Activated CD4-positive, alpha-beta T cell treated with anti-CD3 and anti-CD28 coated beads for 4 hours (primary cell): ENCODE measurements at places on chromosomes 3 and 15.

- DNase-seq, result no peak
These were observed 58.5 kb upstream of the SLC24A5 start for GRCh38 chr15:48062148-48062872.

GRCh38 chr15:49645941-49646340, 25.1 kb downstream of the DTWD1 start:
- DNase-seq, result no peak

- DNase-seq, result no peak
These were observed 171.1 kb downstream of the PDZRN3 start for GRCh38 chr3:73453666-73454065.

GRCh38 chr15:101237251-101237650, 14.6 kb downstream of the CHSY1 start:
- no peak for DNase-seq

DNA sequence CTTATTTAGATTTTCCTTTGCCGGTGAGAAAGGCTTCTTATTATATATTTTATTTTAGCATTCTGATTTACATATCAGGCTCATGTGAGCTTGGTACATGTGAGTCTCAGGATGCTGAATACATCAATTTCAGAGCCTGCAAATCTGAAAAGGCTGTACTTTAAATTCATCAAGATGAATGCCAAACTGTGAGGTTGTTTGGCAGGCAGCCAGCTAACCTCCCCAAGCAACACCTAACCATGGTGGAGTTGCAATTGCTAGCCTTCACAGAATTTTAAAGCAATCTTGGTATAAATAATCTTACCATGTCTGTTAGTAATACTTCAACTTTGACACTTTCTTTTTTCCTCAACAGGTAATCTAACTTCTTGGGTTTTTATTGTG, 252.5 kb downstream of the CDIN1 start:
- DNase-seq, result no peak

- DNase-seq, result no peak
These were observed 221.3 kb upstream of the GAP43 start for GRCh38 chr3:115401851-115402501.

DNA sequence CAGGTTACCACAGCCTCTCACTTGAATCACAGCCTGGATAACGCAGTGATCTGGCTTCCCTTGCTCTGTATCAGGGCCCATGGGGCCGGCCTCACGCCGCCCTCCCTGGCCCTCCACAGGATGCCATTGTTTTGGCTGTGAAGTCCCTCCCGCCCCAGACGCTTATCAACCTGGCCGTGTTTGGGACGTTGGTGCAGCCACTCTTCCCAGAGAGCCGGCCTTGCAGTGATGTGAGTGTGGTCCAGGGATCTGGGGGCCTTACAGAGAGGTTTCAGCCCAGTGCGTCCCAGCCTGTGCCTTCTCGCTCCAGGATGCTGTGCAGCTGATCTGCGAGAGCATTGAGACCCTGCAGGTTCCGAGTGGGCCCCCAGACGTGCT, 6.6 kb downstream of the VWA5B2 start:
- DNase-seq, result no peak

GRCh38 chr15:70494852-70495571, 268.3 kb downstream of the UACA start:
- no peak for DNase-seq

DNA sequence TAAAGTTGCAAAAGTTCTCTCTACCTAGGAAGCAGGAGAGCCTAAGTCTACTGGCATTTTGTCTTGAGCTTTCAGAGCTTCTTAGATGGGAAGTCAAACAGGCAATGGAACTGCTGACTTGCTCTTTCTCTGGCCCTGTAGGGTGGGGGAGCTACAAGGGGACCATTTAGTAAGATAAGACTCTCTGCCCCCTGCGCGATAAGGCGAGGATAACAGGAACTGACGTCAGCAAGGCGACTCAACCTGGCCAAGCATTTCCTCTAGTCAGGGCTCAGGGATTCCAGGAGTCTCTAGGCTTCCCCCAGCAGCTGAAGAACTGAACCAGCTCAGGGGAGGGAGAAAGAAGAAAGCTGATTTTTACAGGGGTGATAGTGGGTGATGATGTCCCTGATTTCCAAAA, 5.8 kb downstream of the RARB start:
- no peak for DNase-seq

GRCh38 chr15:80695099-80695910, at the start of gene ABHD17C:
Gene ABHD17C (plus strand): TSS chr15:80695310. CDS start chr15:80695430, 120 bp downstream.
- peak; percentile 43 for DNase-seq

- DNase-seq, result no peak
These were observed 301.8 kb upstream of the PROK2 start for GRCh38 chr3:72086743-72087087.

- DNase-seq, result no peak
These were observed 87.1 kb upstream of the VEPH1 start for GRCh38 chr3:157590273-157590672.

- DNase-seq, result no peak
These were observed 43.2 kb upstream of the LEKR1 start for GRCh38 chr3:156782921-156783320.

GRCh38 chr3:101809178-101810021, 30.4 kb downstream of the NXPE3 start:
- peak; percentile 25 for DNase-seq

- DNase-seq, result no peak
These were observed 140.4 kb downstream of the NEK10 start for GRCh38 chr3:27228805-27229204.
